ENCODE measurements at places on chromosomes 4 and X. TPM values are rescaled to one million over a fixed set of nuclear protein-coding genes. Genes with fewer than 3 reads are reported as not detected.

DNA sequence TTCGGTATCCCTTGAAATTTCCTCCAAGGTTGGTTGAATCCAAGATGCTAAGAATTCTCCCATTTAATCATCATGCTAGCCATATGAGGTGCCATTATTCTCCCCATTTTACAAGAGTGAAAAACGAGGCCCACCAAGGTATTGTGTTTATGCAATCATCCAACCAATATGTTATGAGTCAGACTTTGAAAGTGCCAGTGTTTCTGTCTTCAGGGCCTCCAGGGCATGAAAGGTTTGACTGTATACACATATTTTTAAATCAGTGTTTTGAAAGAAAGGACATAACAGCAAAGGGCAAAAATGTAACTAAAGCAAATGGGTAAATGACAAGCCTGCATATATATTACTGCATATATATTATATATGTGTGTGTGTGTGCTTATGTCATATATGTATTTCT lies 541.2 kb upstream of the SMIM31 start:
- no peak for DNase-seq

The GAGE12J gene
- polyA plus RNA-seq: not detected

GRCh38 chrX:109886122-109886761 lies 116.7 kb upstream of the TMEM164 start:
- no peak for DNase-seq

- DNase-seq: no peak
These were observed 175.5 kb downstream of the CAMK2D start for GRCh38 chr4:113586072-113586471.

DNA sequence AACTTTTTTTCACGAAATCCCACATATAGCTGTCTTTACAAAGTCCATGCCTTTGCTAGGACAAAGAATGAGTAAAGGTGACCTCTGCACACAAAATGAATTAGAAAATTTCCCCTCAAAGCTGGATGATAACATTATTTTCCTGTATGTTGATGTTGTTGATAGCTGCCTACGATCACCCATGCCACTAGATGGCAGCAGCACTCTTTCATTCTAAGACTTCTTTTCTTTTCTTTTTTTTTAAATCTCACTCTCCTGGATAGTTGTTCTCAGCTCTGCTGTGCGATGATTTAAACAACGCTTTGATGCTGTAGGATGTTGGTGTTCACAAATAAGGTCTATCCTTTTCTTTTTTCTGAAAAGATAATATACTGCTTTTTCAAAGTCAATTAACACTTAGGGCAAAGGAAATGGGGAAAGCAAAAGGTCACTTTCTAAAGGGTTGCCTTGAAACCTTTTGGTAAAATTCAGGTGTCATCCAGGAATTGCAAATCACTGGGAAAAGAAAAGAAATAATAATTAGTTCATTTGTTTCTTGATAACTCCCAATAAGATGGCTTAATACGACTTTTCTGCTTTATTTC lies 266.8 kb downstream of the C4orf33 start:
- DNase-seq: peak; percentile 71

DNA sequence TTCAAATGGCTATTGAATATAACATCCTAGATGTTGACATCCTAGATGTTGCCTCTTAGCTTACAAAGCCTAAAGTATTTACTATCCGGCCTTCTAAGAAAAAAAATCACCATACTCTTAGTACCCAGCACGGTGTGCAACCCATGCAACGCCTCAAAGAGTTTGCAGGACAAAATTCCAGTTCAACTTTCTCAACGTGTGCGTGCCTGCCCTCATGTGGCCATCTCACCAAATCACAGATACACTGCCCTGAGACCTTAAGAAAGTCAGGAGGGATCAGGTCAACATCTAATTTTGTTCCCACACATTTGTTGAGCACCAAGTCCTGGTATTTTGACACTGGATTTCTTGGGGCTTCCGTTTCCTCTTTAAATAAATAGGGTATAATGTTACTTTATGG lies 68.3 kb downstream of the CRMP1 start:
- no peak for DNase-seq

GRCh38 chrX:734362-734761 lies 103.8 kb downstream of the SHOX start:
- DNase-seq: no peak

- peak; percentile 5 for DNase-seq
These were observed at the start of gene NEXMIF for GRCh38 chrX:74925225-74926088. NEXMIF (minus strand) TSS chrX:74925452.

DNA sequence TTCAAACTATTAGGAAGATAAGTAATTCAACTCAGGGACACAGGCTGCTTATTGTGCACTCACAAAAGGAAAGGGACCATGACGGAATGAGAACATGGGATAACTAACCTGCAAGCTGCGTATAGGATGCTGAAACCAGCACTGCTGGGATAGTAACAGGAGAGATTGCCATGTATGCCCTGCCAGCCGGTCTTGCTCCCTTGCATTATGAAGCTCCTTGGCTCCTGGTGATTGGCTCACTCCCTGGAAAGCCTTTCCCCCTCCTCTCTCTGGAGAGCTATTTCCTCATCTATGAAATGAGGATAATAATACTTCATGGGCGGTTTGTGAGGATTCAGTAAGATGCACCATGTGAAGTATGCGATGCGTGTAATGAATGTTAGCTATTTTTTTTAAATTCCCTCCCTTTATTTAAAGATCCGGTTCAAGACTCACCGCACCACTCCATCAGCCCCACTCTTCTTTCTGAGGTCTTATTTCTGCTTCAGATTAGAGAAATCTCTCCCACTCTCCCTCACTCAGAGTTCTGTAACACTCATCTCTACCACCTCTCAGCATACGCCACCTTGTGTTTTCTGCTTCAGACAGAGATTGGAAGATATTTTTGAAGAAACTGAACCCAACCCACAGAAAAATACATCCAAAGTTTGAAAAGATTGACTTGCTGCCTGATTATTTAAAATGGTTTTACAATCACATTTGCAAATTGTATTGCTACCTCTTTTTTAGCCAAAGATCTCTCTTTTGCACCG lies 18.4 kb downstream of the MSMO1 start:
- DNase-seq: no peak

- peak; percentile 83 for DNase-seq
These were observed 88.2 kb upstream of the TNIP3 start for GRCh38 chr4:121252224-121252806.

- DNase-seq: no peak
These were observed 170.9 kb upstream of the CPEB2 start for GRCh38 chr4:14831416-14831815.

- no peak for DNase-seq
These were observed 13.0 kb upstream of the ARX start for GRCh38 chrX:25028726-25029125.

DNA sequence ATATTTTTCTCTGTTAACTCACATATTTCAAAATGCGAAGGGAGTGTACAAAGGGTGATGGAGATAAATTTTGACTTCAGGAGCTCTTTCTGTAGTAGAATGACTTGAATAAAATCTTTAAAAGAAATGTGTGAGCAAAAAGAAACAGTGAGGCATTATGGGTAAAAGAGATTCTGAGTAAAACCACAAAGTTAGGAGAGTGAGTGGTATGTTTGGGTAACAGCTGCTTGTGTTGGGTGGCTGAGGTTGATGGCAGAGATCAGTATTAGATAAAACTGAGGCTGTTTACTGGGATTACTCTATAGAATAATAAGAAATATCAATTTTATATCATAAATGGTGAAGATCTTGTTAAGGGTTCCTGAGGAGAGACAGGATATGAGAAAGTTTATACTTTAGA lies 434.2 kb upstream of the AMOT start:
- no peak for DNase-seq

The DMP1 gene
- polyA plus RNA-seq: 0.07 TPM

The UCP1 gene
- not detected for polyA plus RNA-seq

GRCh38 chrX:40809210-40809609 lies 73.9 kb upstream of the MED14 start:
- no peak for DNase-seq

The FGA gene
- polyA plus RNA-seq: not detected

GRCh38 chrX:154654372-154654771 lies 993 bp upstream of the CTAG2 start:
- no peak for DNase-seq

The RNF150 gene
- 34.6 TPM for polyA plus RNA-seq

DNA sequence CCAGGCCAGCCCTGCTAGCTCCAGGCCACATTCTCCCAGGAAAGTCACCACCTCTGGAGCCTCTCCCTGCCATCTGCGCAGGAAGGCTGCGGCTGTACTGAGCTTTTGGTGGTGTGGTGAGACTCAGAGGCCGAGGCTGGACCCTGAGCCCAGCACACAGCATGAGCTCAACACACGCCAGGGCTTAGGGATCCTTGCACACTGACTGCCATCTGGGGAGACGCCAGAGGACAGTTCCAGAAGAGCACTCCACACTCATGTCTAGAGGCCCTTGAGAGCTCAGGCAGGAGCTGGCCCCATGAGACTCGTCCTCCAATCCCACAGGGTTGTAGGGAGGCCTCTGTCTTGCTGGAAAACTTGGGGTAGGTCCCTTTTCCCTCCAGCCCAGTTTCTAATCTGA lies 40.6 kb downstream of the ABLIM2 start:
- no peak for DNase-seq

DNA sequence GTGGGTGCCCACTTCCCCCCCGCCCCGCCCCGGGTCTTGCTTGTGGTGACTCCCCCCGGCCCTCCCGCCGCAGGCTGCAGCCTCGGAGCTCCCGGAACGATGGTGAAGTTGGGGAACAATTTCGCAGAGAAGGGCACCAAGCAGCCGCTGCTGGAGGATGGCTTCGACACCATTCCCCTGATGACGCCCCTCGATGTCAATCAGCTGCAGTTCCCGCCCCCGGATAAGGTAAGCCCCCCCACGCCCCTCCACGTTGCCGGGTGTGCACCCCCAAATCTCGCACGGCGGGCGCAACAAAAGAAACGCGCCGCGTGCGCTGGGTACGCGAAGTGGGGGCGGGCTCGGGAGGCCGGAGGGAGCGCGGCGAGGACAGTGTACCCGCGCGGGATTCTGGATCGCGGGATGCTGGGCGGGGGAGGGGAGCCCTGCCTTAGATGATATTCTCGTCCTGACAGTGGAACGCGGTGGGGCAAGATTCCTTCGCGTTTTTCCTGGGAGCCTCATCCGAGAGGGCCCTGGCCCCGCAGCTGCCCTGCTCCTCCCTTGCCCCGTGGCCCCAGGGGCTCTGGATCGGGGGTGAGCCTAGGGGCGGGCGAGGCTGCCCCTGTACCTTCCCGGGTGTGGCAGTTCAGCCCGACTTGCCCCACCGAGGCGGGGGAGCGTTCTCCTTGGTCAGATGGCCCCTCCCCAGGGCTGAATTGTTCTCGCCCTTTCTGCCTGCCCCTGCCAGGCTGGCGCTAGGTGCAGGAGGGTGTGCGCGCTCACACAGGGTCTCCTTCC lies 819 bp downstream of the NSG1 start:
- DNase-seq: no peak

- no peak for DNase-seq
These were observed 211.8 kb upstream of the CPEB2 start for GRCh38 chr4:14790494-14790893.

DNA sequence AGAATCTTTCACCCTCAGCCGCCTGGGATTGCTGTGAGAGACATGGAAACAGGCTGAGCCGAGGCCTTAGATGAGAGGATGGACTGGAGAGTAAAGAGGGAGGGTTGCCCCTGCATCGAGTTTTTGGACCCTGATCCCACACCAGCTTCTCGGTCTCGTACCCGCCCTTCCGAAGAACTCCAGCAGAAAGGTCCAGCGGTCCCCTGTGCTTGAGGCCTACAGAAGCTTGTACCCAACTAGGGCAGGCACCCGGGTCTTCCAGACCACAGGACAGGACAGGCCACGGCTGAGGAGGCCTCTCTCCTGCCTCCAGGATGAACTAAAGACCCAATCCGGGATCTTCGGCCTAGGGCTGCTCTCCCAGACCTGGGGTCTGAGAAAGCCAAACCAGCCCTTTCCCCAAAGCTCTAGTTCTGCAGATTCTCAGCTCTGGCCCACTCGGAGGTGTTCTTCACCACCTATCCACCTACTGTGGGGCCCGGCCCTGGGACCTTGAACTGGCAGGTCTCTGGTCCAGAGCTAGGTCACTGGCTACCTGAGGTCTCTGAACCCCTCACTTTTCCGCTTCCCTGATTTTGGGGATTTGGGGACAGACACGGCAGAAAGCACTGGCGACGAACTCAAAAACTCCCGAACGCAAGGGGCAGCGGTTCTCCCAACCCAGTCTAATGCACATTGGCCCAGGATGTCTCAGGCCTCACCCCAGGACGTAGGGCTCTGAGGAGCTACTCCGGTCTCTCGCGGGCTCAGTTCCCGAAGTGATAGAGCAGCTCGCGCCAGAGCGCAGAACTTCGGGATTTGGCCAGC lies 1.1 kb downstream of the NKX3-2 start:
- DNase-seq: no peak

DNA sequence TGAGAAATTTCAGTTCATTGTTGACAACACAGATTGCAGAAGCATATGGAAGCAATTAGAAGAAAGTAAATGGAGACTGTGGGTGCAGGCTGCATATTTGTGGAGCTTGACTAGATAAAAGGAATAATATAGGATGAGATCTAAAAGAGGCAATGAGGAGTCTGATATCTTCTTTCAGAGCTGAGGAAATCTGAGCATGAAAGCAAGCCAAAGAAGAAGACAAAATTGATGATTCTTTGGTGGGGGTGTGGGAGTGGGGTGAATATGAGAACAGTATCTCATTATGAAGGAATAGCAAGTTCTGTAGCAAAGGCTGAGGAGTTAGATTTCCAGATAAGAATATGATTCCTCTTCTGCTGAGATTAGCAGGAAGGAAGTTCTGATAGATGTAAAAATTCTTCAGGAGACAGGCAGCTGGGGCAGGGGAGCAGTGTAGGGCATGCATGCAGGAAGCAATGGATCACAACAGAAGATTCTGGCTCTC lies 6.1 kb upstream of the PDHA2 start:
- no peak for DNase-seq

- DNase-seq: no peak
These were observed 680.3 kb upstream of the DIAPH2 start for GRCh38 chrX:96004386-96004785.

The PWWP3B gene
- polyA plus RNA-seq: 28.4 TPM

- peak; percentile 39 for DNase-seq
These were observed 12.9 kb upstream of the WDR1 start for GRCh38 chr4:10129196-10130177.

The MAGEA2 gene
- not detected for polyA plus RNA-seq

GRCh38 chr4:73603271-73603710 lies 16.9 kb downstream of the RASSF6 start:
- DNase-seq: peak; percentile 61

The AMTN gene
- polyA plus RNA-seq: not detected

GRCh38 chr4:78666830-78667258 lies 109.3 kb upstream of the BMP2K start:
- DNase-seq: no peak

- DNase-seq: peak; percentile 66
These were observed 123.0 kb upstream of the GALNT7 start for GRCh38 chr4:173045571-173045970.

DNA sequence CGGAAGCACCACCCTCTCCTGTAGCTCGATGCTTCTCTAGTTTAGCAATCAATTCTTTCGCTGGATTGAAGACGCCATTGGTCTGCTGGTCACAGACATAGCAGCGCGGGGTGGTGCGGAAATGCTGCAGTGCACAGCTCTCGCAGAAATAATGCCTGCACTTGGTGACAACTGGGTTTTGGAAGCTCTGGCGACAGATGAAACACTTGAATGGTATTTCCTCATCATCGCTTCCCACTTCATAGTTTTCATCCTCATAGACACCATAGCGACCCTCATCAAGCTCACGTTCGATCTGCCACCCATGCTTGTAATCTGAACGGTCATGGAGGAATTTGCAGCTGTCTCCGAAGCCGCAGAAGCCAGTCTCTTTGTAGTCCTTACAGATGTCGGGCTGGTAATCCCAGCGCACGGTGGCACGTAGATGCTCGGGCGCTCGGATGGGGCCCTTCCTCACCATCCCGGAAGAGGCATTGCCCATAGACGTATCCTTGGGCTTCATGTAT lies 854 bp downstream of the RNF113A start:
- no peak for DNase-seq

GRCh38 chrX:130793975-130794374 lies 109.0 kb downstream of the ENOX2 start:
- DNase-seq: no peak

Measured in muscle of back (tissue), 13 donors.